Right atrium auricular region (tissue), 2 donors: ENCODE measurements at places on chromosomes 4 and X. TPM values are rescaled to one million over a fixed set of nuclear protein-coding genes. Genes with fewer than 3 reads are reported as not detected.

The SERTM2 gene
- not detected for total RNA-seq

The FMR1NB gene
- total RNA-seq: not detected

The HPF1 gene
- total RNA-seq: 25.7 TPM

The GPR143 gene
- total RNA-seq: 0.31 TPM

The ZCCHC12 gene
- total RNA-seq: not detected

The GABRB1 gene
- 2.6 TPM for total RNA-seq

DNA sequence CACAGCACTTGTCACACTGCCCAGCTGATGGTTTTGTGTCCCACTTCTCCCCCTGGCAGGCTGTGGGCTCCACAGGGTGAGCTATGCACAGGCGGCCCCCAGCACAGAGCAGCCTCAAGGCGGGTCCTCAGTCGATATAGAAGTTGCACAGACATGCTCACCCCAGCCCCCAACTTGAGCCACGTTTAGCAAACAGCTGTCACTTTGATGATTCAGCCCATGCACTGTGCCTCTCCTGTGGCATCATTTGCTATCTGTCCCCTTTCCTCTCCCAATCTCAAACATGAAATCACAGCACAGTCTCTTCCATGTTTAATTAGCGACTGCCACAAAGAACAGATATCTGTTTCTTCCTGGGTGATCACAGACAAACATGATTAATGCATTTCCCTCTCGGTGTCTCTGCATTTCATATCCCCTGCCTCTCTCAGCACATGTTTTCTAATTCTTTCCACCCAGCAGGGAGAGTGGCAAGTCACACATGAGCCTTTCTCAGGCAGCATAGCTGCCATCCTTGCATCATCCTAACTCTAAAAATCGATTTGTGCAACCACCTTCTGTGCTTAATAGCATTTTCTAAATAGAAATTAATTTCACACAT is 204.9 kb downstream of the EVC2 start:
- no peak for DNase-seq
